Activated CD4-positive, alpha-beta T cell treated with anti-CD3 and anti-CD28 coated beads, Interleukin-2, amount 50 U/mL, for 16 hours (primary cell): ENCODE measurements at places on chromosomes 11 and 22.
A peak's percentile ranks its signal among the peaks of the same experiment; 100 is the strongest.

DNA sequence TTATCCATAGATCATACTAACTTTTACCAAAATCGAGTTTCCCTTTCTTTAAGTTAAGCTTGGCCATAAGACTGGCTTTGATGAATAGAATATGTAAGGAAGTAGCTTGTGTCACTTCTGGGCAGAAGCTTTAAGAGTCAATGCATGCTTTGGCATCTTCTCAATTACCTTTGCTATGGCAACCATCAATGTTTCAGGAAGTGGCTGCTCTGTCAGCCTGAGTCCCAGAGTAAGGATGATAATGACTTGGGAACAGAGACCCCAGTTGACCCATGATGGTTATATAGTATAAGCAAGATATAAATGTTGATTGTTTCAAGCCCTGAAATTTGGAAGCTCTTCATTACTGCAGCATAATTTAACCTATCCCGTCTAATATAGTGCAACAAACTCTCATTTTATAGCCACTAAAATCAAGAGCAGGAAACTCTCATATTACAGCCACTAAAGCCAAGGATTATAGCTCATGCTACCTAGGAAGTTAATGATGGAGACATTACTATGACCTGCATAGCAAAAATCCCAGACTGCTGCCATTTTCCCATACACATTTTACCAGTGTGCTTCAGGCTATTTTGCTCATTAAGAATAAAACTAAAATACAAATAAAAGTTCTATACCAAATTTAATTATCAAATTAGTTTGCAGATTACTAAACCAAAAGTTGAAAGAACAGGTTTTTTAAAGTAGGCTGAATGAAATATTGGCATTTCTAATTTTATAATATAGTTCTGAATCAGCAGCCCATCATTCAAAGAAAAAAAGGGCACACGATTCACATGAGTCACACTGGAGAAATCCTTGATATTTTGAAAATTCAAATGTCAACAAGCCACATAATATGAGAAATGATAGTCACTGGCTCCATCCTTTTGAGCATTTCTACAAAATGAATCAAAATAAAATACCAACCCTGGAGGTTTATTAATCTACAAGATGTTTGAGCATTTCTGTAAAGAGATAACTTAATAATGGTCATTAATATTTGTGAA lies 23.8 kb downstream of the FSHB start:
- no peak for DNase-seq

- no peak for DNase-seq
Observed at GRCh38 chr11:27166130-27166529, 125.5 kb downstream of the BBOX1 start.

DNA sequence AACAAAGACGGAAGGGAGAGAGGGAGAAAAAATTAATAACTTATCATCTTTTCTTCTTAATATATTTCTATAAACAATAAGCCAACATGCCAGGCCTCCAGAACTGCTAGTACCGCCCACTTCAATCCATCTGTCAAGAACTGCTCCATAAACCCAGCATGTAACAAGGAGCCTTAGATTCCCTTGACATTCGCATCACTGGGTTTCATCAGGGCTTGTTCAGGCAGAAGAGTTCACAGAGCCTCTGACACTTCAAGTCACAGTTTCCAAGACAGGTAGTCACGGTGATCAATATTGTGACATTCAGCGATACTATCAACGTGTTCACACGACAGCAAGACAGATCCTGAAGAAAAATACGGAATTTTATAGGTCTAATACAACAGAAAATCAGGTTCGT lies 61.7 kb downstream of the LARGE2 start:
- DNase-seq: no peak

GRCh38 chr11:75716659-75717058 lies 979 bp upstream of the MOGAT2 start:
- DNase-seq: no peak

DNA sequence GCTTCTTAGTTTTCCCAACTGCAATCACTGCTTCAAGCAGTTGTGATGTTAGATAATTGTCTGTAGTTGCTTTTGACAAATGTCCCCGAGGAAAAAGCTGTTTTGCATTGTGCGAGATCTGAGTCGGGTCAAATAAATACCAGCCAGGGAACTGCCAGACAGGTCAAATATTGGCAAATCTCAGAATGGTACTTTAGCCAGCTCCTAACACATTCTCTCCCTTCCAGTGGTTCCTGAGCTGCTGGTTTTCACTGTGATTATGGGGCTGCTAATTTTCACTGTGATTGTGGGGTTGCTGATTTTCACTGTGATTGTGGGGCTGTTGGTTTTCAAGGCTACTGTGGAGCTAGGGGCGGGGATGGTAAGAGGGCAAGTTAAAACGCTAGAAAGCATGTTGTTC lies 14.3 kb downstream of the RASSF10 start:
- no peak for DNase-seq

DNA sequence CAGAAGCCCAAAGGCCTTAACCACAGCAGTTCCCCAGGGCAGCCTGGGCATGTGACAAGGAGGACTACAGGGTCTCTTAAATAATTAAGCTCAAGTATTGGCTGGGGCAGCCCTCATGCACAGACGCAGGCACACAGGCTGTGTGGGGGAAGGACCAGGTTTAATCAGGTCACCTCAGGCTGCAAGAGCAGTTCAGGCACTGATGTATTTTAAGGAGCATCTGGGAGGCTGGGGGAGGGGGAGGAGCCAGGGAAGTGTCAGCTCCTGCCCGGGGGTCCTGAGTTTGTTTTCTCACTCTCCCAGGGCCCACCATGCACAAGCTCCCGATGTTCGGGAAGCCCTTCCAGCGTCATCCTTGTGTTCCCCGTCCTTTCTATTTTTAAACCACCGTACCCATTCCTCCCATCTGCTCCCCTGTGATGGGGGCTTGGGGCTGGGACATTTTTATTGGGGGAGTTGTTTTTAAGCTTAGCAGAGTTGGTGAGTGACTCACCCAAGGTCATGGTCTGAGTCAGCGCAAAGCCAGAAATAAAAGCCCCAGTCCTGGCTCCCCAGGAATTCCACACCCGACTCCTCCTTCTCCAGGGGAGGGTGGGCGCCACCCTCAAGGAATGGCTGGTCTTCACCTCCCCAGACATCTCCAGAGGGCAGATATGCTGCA lies 2.4 kb downstream of the CSDC2 start:
- DNase-seq: no peak

DNA sequence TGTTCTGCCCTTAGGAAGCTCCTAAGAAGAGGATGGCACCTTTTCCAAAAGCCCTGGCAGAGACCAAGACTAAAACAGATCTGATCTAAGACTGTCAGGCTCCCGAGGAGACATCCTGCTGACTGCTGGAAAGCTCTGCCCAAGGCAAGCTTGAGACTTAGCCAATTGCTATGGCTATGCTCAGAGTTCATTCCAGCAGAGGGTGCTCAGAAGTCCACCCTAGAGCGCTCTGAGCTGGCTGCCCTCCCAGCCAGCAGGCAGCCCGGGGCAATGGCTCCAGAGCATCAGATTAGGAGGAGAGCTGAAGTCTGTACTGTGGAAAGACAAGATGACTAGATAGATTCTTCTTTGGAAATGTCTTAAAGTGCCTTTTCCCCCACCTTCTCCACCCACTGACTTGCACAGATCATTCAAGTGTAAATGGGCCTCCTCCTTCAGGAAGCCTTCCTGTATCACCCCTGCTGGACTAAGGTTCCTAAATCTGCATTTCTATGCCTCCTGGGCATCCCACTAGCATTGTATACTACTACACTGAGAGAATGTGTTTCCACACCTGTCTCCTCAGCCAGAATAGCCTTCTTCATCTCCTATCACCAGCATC lies 23.4 kb downstream of the LRRC55 start:
- no peak for DNase-seq

GRCh38 chr11:18772211-18772610 lies 19.4 kb downstream of the PTPN5 start:
- DNase-seq: no peak

- no peak for DNase-seq
Observed at GRCh38 chr11:124876818-124877630, 11.8 kb downstream of the ROBO3 start.

DNA sequence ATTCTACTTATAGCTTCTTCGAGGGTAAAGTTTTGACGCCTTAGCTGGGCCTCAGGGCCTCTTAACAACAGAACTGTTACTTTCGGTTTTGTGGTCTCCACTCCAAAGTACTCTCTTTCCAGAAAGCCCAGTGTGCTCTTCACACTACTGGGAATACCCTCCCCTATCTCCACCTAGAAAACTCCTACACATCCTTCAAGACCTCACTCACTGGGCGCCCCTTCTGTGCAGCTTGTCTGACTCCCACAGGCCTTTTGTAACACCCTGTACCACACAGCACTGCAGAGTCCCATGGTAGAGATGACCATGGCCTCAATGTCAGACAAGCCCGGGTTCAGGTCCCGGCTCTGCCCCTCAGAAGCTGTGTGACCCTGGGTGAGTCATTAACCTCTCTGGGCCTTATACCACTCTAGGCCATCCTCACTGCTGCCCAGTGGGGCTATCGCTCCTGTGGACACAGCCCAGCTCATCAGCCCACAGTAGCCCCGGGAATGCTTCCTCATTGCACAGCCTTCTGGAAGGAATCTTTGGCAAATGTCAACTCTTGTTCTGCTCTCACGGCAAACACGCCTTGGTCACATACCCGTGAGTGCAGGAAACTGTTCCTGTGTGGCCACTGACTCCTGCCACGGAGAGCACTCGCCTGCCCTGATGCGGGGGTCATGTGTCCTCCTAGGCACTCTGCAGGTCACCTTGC lies 51.4 kb downstream of the SHISAL1 start:
- DNase-seq: no peak

- DNase-seq: no peak
Observed at GRCh38 chr11:85541683-85542082, 85.5 kb downstream of the DLG2 start.

DNA sequence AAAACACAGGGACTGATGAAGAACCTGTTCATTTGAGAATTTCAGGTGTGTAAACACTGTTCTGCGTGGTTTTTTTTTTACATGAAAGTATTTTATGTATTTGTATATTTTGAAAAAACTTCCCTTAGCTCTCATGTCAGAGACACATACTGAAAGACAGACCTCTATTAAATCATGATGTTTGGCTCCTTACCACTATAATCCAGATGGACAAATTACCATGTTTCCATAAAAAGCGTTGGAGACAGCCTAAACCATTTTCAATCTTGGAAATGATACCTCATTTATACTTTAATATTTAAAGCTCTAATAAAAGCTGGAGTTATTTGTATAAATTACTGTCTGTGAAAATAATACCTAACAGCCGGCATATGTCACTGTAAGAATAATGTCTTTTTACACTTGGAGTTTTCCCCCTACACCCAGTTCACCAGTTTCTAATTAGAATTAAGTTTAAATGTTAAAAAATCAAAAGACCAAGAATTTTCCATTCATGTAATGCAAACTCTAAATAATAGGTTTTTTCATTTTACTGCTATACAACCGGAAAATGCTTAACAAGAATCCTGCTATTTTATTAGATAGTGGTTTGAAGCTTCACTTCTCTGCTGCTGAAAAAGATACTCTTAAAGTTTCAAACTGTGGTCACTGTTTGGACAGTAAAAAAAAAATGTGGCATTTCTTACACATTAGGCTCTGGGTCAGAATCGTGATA lies 30.8 kb downstream of the APLP2 start:
- no peak for DNase-seq

- peak; percentile 62 for DNase-seq
Observed at GRCh38 chr11:123062892-123063825, 1.2 kb upstream of the HSPA8 start.
